Islet precursor cell (in vitro differentiated cells): ENCODE measurements at places on chromosomes 2 and 18.

GRCh38 chr2:69154106-69154505, 141.1 kb downstream of the ANTXR1 start:
- DNase-seq: no peak

- no peak for DNase-seq
Observed at GRCh38 chr2:126602334-126602733, 53.6 kb upstream of the GYPC start.

GRCh38 chr18:57923611-57924010, 120.4 kb upstream of the NEDD4L start:
- DNase-seq: no peak

GRCh38 chr2:100271210-100271609, 51.1 kb downstream of the LONRF2 start:
- DNase-seq: no peak

GRCh38 chr2:143717536-143718168, 588.4 kb downstream of the ARHGAP15 start:
- no peak for DNase-seq

DNA sequence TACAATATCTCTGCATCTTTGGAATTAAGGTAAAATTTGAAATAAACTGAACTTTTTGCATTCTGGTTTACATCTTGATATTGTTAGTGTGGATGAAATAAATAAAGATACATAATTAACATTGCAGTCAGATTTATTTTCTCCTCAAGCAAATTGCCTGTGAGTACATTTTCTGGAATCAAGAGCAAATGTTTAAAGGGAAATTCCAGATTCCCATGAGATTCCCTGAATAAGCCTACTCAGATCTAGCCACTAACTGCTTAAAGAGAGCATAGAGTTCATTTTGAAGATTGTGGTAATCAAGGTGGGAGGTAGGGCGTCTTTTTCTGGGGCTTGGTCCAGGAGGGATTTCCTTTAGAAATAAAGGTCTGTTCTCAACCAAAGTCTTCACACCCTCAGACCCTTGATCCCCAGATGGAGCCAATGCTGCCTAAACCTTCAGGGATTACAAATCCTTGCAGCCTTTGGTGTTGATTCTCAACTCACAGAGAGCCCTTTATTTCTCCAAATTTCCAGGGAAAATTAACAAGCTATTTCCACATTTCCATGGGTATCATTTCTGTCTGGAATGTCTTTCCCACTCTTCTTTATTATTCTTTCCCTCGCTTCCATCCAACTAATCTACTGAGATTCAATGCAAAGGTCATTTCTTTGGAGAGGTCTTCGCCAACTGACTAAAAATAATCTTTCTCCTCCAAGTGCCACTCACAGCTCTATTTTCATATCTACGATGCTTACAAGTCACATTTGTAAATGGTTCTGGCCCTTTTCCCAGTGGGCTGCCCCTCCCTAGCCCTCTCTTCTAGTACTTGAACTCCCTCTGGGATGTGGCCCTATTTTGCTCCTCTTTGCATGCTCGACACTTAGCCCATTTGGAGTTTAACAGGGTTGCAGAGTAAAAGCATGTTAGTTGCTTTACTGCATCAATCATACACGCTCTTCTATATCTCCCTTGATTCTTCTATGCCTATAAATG, 79.8 kb upstream of the SPATS2L start:
- no peak for DNase-seq

DNA sequence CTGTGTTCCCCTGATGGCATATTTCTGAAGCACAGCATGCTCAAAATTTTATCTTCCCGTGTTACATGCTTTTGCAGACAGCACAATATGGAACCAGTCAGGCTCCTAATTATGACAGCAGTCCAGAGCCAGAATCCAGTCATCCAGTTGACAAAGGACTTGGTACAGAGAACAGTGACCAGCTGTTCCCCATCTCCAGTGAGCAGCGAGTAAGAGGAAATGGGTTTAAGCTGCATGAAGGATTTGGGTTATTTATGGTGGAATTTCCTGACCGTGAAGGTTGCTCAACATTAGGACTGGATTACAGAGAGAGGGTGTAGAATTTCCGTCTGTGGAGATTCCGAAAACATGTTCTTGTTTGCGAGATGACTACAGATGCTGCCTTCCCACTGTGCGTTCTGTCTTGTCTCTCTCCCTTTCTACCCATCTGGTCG, 24.4 kb downstream of the SGPP2 start:
- DNase-seq: no peak
